ENCODE measurements at places on chromosomes 5 and 9. TPM values are rescaled to one million over a fixed set of nuclear protein-coding genes. Genes with fewer than 3 reads are reported as not detected.

Gene STC2
- 9.9 TPM for total RNA-seq

Gene CBY3
- not detected for total RNA-seq

Gene C8G
- total RNA-seq, result not detected

Gene WWC1
- 40.0 TPM for total RNA-seq

Gene POLR1E
- total RNA-seq, result 15.0 TPM

Gene LRRC70
- 4.7 TPM for total RNA-seq

DNA sequence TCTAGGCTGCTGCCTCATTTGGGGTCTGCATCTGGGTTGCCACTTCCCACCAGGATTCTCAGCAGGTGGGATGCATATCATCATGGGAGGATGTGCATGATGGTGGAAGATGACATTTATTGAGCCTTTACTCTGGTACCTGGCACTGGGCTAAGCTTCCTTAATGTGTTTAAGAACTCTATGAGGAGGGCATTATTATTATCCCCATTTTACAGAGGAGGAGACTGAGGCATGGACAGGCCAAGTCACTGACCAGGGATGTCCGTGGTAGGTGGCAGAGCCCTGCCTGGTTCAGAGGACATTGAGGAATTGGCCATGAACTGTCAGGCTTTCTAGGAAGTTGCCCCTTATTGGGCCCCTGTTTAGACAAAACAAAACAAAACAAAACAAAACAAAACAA, 31.1 kb upstream of the TIFAB start:
- no peak for DNase-seq

DNA sequence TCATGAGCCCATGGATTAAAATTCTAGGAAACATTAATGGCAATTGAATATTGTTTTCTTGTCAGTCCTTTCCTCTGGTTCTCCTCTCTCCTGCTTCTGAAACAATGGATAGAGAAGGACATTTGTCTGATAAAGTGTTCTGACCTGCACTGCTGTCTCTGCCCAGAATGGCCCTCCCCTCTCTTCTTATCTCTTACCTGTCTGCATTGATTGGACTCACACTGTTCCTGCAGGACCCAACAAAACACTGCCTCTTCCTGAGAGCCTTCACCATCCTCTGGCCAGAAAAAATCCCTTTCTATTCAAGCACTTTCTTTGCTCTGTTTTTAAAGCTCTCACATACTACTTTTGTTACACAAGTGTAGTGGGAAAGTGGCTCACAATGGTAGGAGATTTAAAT, 143.8 kb upstream of the DHFR start:
- DNase-seq, result no peak

DNA sequence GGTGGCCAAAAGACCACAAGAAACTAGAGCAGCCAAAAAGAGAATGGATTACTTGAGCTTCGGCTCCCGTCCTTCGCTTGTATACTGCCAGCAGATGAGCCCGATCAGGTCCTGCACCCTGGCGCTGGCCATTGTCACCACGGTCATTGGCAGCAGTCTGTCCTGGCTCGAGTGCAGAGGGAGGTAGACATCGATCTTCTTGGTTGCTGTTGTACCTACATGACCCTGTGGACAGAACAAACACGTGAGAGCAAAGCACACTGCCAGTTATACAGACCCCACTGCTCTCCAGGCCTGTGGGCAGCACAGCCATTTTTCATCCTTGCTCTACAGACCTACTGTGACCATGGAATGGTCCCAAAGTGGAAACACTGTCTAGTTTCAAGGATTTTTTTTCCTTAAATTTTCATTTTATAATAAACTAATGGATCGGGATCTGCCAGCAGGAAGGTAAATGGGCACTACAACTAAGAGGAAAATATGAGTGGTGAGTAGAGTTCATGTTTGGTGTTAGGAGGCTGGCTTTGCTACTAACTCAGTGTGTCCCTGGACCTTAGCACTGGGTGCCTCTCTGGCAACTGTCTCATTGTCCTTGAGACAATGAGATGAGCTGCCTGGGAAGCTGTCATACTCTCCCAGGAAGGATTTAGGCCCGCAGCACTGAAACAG, 121.4 kb downstream of the MAPKAP1 start:
- no peak for DNase-seq

DNA sequence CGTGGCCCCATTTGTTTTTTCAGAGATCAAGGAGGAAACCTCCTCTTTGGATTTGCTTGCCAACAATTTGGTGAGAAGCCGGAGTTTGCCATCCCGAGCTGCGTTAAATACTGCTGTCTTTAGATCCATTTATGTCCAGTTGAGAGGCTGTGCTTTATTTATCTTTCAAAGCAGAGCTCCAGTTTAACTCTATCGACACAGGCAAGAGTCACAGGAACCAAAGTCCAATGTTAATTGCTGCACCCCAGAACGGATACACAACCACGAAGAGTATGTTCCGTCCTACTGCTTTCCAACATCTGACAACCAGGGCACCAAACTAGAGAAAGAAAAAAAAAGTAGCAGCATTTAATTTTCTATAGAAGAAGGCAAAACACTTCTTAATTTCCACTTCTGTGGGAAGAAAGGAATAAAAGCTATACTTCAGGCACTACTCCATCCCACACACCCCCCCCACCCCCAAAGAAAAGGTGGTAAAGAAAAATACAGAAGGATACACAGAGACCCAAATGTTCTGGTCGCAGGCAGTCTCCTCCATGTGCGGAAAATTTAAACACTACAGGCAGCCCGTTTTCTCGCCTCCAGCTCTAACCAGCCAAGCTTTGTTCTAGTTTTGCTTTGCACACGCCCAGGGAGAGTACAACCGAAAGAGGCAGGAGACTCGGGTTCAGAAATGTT, 1.1 kb downstream of the FEM1C start:
- peak; percentile 66 for DNase-seq

DNA sequence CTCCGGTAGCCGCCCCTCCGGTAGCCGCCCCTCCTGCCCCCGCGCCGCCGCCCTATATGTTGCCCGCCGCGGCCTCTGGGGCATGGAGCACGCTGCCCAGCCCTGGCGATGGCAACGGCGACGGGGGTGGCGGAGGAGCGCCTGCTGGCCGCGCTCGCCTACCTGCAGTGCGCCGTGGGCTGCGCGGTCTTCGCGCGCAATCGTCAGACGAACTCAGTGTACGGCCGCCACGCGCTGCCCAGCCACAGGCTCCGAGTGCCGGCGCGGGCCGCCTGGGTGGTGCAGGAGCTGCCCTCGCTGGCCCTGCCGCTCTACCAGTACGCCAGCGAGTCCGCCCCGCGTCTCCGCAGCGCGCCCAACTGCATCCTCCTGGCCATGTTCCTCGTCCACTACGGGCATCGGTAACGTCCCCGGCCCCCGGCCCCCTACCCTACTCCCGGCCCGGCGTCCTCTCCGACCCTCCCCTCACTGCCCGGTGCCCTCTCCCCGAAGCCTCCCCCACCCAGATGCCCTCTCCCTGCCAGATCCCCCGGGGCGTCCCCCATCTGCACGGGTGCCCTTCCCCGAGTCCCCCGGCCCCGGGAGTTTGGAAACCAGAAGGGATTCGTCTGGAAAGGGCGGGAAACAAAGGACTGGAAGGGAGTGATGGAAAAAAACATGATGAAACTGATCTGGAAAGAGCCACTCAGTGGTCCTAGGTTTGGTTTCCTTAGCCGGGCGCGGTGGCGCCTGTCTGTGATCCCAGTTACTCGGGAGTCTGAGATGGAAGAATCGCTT, 417 bp downstream of the SRD5A1 start:
- no peak for DNase-seq

DNA sequence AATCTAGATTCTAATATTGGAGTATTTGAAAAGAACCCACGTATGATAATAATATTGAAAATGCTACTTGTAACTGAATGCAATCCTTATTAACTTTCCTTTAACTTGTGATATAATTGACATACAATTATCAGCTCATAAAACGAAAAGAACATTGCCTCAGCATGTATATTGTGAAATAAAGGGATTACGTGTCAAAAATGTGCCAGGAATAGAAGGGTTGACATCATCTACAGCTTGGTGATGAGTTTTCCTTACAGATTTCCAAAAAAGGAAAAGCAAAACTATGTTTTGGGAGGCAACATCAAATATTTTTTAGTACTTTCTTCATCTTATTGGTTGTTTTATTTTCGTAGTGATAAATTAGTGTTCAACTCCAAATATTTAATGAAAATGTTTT, 266.0 kb upstream of the PTGER4 start:
- DNase-seq, result no peak

DNA sequence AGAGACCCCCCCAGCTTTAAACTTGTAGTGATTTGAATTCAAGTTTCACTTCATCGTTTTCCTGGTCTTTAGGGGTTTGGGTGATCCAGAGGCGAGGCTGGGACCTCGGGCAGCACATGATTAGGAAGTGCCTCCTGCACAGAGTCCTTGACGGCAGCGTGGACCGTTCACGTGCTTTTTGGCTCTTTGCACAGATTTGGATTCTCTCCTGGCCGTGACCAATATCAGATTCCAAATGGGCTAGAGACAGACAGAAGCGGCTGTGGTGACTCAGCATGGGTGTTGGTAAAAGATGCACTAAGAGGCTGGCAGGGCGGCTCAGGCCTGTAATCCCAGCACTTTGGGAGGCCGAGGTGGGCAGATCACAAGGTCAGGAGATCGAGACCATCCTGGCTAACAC, 117.2 kb upstream of the CACNA1B start:
- no peak for DNase-seq

- DNase-seq, result peak; percentile 88
Observed at GRCh38 chr5:11064763-11065450, 303.9 kb upstream of the DAP start.

DNA sequence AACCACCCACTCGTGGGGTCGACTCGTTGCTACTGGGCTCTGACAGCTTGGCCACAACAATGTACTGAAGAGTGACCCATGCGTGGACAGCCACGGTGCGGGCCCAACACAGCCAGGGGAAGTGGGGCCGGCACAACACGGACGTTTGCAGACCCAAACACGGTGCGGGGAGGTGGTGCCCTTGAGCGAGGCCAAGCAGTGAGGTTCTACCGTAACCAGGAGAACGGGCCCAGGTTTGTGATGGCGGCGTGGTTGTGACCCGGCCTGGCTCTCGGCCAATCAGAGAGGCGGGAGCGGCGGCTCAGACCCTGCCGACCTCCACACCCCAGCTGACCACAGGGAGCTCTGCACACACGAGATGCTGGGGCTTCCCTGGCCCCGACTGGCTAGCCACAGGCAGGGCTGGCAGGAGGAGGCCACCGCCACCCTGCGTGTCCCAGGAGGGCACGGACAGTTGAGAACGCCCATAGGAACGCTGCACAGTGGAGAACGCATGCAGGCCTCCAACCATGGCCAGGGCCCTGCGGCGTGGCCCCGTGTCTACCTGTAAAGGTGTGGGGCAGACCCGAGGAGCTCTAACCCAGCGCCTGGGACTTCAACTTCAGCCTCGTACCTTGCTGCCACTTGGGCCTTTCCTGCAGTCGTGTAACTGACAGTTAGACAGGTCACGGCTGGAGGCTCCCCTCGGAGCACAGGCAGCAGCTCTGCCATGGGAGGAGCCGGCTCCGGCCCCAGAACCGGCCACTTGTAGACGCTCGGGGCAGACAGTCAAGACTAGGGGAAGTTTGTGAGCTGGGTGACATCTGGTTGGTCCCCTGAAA, 13.7 kb downstream of the BRD3 start:
- DNase-seq, result no peak

DNA sequence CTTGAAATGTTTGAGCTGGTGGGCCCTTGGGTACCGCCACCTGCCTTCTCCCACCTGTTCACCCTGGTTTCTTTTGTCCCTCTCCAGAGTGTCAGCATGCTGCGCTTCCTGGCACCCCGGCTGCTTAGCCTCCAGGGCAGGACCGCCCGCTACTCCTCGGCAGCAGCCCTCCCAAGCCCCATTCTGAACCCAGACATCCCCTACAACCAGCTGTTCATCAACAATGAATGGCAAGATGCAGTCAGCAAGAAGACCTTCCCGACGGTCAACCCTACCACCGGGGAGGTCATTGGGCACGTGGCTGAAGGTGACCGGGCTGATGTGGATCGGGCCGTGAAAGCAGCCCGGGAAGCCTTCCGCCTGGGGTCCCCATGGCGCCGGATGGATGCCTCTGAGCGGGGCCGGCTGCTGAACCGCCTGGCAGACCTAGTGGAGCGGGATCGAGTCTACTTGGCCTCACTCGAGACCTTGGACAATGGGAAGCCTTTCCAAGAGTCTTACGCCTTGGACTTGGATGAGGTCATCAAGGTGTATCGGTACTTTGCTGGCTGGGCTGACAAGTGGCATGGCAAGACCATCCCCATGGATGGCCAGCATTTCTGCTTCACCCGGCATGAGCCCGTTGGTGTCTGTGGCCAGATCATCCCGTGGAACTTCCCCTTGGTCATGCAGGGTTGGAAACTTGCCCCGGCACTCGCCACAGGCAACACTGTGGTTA, 3.3 kb downstream of the ALDH1B1 start:
- DNase-seq, result no peak
